ENCODE measurements at places on chromosomes 1 and 21.

- DNase-seq, result no peak
These were observed 67.6 kb downstream of the MTR start for GRCh38 chr1:236862615-236863211.

DNA sequence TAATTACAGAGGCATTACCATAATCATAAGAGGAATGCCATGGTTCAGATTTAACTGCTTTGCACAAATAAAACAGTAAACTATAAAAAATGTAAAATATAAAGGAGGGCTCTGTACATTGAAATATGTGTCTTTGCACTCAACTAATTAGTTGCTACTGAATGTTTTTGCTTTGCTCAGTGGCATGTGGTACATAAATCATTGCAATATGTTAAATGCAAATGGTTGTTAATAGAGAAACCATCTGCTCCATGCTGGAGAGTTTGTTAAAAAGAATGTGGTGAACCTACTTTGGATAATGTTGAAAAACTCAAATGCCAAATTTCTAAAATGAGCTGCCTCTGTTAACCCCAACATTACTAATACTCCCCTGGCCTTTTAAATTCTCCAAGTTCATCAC is 201.5 kb downstream of the NTNG1 start:
- no peak for DNase-seq

GRCh38 chr1:165395478-165395877 is 39.0 kb upstream of the LMX1A start:
- DNase-seq, result no peak

DNA sequence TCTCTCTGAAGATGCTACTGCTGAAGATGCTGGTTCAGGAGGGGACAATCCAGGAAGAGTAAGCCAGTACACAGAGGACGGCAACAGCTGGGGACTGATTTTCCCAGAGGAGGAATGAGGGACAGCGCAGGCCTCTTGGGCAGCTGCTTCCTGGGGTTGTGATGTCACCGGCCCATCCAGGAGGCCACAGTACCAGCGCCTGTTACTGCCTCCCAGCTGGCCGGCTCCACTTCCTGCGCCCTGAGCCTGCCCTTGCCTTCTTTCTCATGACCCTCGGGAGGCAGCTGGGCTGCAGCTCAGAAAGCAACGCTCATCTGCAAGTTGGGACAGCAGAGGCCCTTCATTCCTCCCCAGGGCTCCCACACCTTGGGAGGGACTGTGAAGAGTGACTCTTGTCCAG is 21.9 kb upstream of the ID3 start:
- no peak for DNase-seq
